ENCODE measurements at places on chromosomes 1 and 21. TPM values are rescaled to one million over a fixed set of nuclear protein-coding genes. Genes with fewer than 3 reads are reported as not detected.
A peak's percentile ranks its signal among the peaks of the same experiment; 100 is the strongest.

GRIK1 gene
- polyA plus RNA-seq, result 0.04 TPM

IFFO2 gene
- polyA plus RNA-seq, result 1.2 TPM

FLG gene
- under 0.01 TPM for polyA plus RNA-seq

FMO5 gene
- polyA plus RNA-seq, result 0.53 TPM

PCNX2 gene
- 0.21 TPM for polyA plus RNA-seq

GPR52 gene
- 0.08 TPM for polyA plus RNA-seq

KCNK1 gene
- polyA plus RNA-seq, result 0.22 TPM

- H3K4me1 ChIP-seq, result no peaks in the 10 kb centered on the region
- H3K4me3 ChIP-seq, result no peak overlapping the region
- H3K36me3 ChIP-seq, result no peaks in the 10 kb centered on the region
These were observed 42.5 kb downstream of the PTPRF start for GRCh38 chr1:43573066-43573800.

DNA sequence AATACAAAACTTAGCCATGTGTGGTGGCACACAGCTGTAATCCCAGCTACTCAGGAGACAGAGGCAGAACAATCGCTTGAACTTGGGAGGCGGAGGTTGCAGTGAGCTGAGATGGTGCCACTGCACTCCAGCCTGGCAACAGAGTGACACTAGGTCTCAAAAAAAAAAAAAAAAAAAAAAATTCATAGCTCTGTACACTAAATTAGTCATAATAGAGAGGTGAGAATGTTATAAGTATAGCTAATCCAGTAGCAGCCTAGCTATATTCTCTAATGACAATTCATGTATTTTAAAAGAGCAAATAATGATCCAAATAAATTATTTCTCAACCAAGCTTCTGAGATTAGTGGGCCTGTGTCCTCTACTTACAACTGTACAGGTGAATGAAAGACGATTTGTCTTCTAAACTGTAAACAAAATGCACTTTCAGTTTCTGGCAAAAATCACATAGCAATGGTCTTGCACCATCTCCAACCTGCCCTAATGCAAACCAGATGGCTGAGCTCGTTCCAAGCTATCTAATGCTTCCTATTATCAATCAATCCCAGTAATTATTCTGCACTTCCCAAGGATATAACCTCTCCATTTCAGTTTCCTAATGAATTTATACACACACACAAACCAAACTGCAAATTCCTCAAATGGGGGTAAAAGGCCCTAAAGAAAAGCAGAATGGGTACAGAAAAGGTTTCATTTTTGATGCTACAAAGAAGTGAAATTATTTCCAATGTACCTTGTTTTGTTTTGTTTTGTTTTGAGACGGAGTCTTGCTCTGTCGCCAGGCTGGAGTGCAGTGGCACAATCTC is 56.5 kb downstream of the GATAD2B start:
- no peak overlapping the region for H3K4me3 ChIP-seq
- H3K27me3 ChIP-seq, result no peaks in the 10 kb centered on the region
- DNase-seq, result no peak
- H3K4me1 ChIP-seq, result peaks cover 4% of the 10 kb centered on the region
- H3K36me3 ChIP-seq, result no peaks in the 10 kb centered on the region

- H3K36me3 ChIP-seq, result no peaks in the 10 kb centered on the region
- H3K4me1 ChIP-seq, result peaks cover 25% of the 10 kb centered on the region
- peak overlapping the region; percentile 56 for H3K27ac ChIP-seq
- DNase-seq, result peak; percentile 67
- H3K4me3 ChIP-seq, result no peak overlapping the region
These were observed 131.0 kb downstream of the TGFBR3 start for GRCh38 chr1:91754816-91755580.

- no peak for DNase-seq
- no peaks in the 10 kb centered on the region for H3K36me3 ChIP-seq
- no peak overlapping the region for H3K27ac ChIP-seq
- H3K27me3 ChIP-seq, result no peaks in the 10 kb centered on the region
- no peaks in the 10 kb centered on the region for H3K4me1 ChIP-seq
These were observed 594.1 kb upstream of the PKN2 start for GRCh38 chr1:88089961-88090360.

DNA sequence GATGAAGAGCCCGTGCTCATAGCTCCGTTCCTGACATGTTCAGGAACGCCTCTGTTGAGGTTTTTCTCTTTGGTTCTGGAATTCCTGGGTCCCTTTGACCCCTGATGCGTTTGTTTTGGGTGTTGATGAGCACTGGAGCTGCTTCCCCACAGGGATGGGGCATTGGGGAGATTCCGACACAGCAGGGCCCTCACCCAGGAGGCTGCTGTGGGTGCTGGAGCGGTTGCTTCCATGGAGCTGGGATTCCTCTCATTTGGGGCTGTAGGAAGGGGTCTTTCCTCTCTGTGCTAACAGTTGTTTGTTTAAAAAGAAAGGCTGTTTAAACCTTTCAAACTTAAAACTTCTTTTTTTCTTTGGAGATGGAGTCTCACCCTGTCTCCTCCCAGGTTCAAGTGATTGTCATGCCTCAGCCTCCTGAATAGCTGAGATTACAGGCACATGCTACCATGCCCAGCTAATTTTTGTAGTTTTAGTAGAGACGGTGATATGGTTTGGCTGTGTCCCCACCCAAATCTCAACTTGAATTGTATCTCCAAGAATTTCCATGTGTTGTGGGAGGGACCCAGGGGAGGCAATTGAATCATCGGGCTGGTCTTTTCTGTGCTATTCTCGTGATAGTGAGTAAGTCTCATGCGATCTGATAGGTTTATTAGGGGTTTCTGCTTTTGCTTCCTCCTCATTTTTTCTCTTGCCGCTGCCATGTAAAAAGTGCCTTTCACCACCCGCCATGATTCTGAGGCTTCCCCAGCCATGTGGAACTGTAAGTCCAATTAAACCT is 48.9 kb downstream of the SKI start:
- no peaks in the 10 kb centered on the region for H3K27me3 ChIP-seq
- no peaks in the 10 kb centered on the region for H3K36me3 ChIP-seq
- DNase-seq, result no peak
- no peak overlapping the region for H3K4me3 ChIP-seq

DNA sequence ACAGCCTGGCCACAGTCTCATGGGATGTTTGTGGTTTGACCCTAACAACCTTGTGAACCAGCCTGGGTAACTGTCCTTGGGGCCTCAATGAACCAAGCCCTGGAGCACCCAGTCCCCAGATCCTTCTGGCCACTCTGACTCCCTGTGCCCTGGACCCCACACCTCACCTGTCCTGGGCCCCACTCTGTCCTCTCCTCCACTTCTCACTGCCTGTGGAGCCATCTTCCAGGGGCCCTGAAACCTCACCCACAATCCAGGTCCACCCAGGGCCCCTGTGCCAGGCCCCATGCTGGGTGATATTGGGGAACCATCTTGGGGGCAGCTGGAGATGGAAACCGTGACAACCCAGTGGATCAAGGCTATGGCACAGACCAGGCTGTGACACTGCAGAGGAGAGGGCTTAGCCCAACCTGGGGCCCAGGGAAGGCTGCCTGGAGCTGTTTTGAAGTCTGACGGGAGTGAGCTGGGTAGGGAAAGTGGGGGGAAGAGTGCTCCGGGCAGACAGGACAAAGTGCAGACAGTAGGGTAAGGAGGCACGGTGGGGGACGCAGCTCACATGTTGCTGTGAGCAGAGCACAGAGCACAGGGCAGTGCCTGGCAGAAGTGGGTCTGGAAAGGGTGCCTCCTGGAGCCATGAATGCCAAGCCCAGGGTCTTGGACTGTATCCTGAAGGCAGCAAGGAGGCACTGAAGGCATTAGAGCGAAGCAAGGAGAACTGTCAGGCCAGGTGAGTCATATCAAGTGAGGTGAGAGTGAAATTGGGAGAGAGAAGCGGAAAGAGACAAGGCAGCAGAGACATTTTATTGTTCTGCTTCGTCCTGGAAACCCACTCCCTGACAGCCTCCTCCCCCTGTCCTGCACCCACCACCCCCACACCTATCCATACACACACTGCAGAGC is 12.1 kb upstream of the LRP8 start:
- H3K27ac ChIP-seq, result no peak overlapping the region
- H3K4me1 ChIP-seq, result no peaks in the 10 kb centered on the region
- DNase-seq, result no peak
- no peak overlapping the region for H3K4me3 ChIP-seq

- H3K36me3 ChIP-seq, result no peaks in the 10 kb centered on the region
- peak overlapping the region; percentile 78 for H3K27ac ChIP-seq
- H3K4me1 ChIP-seq, result peaks cover 22% of the 10 kb centered on the region
- H3K4me3 ChIP-seq, result no peak overlapping the region
- H3K27me3 ChIP-seq, result no peaks in the 10 kb centered on the region
- peak; percentile 50 for DNase-seq
These were observed 37.0 kb downstream of the SERBP1 start for GRCh38 chr1:67393240-67393639.

GRCh38 chr1:8370046-8370881 is 52.4 kb downstream of the SLC45A1 start:
- no peak for DNase-seq
- no peaks in the 10 kb centered on the region for H3K36me3 ChIP-seq
- H3K4me1 ChIP-seq, result peaks cover 98% of the 10 kb centered on the region

DNA sequence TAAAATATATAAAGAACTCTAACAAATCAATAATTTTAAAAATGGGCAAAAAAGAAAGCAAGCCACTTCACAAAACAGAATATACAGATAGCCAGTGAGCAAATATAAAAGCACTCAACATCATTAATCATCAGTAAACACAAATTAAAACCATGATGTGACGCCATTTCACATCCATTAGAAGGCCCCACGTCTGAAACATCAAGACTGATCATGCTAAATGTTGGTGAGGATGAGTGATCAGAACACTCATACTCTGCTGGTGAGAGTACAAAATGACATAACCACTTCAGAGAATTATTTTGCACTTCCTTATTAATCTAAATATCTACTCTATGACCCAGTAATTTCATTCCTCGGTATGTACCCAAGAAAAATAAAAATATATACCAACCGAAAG is 512.2 kb upstream of the NR5A2 start:
- DNase-seq, result no peak
- H3K27ac ChIP-seq, result no peak overlapping the region
- H3K27me3 ChIP-seq, result no peaks in the 10 kb centered on the region
- H3K36me3 ChIP-seq, result no peaks in the 10 kb centered on the region
- no peaks in the 10 kb centered on the region for H3K4me1 ChIP-seq
- no peak overlapping the region for H3K4me3 ChIP-seq

All from psoas muscle (tissue), 8 donors.